ENCODE measurements at places on chromosomes 12 and 14.

DNA sequence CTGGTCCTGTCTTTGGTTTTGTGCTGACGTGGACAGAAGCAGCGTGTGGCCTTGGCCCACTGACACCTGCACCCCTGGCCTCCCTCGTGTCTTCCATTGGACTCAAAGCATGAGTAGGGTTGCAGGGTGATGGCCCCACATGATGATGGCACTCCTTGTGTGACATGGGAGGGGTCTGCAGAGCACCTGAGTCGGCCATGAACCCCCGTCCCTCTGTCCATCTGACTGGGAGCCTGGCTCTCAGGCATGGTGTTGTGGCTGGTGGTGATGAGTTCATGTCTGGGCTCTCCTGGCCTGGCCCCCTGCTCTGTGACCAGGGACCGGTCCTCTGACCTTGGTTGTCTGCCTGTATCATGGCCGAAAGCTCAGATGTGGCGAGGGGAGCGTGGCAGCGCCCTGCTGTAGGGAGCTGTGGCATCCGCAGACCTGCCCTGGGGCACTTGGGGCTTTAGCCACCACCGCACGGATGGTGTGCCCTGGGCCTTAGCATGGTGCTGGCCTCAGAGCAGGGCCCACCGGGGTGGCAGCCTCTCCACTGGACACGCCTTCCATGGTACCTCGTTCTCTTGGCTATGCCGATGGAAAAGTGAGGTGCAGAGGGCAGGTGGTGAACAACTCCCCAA lies 16.7 kb downstream of the ULK1 start:
- DNase-seq, result no peak

- no peak for DNase-seq
Observed at GRCh38 chr12:89504560-89505346, 19.8 kb downstream of the GALNT4 start.

GRCh38 chr12:41967668-41968500 lies 176.8 kb downstream of the GXYLT1 start:
- no peak for DNase-seq

DNA sequence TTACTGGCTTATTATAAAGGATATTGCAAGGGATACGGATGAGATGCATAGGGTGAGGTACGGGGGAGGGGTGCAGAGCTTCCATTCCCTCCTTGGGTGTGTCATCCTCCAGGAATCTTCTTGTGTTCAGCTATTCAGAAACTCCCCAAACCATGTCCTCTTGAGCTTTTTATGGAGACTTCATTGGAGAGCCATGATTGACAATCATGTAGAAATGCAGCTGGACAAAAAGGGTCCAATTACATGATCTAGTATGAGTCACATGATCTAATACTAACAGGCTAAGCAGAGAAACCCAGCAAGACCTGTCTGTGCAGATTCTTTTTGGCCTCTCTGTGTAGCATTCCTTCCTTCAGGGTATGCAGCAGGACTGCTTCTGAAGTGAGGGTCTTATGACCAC lies 23.9 kb upstream of the FLVCR2 start:
- DNase-seq, result no peak

GRCh38 chr12:125184213-125184967 lies 119.2 kb downstream of the AACS start:
- DNase-seq, result no peak

GRCh38 chr14:54572316-54572715 lies 5.4 kb downstream of the SAMD4A start:
- no peak for DNase-seq

DNA sequence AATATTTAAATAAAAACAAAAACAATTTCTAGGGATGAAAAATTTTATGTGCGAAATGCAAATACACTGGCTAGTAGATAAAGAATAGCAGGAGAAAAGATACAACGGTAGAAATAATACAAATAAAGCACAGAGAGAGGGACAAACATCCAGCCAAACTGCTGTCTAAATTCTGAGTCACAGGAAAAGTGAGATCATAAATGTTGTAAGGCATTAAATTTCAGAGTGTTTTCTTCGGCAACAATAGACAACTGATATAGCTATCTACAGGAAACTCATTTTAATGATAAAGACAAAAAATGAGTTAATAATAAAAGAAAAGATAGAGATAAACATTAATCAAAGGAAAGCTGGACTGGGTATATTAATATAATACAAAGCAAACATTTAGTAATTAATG lies 122.2 kb downstream of the NTS start:
- no peak for DNase-seq
